ENCODE measurements at places on chromosomes 7 and 10.

GRCh38 chr10:91908337-91909116, 759 bp downstream of the FGFBP3 start:
- peak; percentile 79 for DNase-seq

GRCh38 chr10:24007359-24007758, 201.6 kb upstream of the KIAA1217 start:
- no peak for DNase-seq

GRCh38 chr10:50993771-50994251, 80.5 kb upstream of the PRKG1 start:
- DNase-seq, result no peak

DNA sequence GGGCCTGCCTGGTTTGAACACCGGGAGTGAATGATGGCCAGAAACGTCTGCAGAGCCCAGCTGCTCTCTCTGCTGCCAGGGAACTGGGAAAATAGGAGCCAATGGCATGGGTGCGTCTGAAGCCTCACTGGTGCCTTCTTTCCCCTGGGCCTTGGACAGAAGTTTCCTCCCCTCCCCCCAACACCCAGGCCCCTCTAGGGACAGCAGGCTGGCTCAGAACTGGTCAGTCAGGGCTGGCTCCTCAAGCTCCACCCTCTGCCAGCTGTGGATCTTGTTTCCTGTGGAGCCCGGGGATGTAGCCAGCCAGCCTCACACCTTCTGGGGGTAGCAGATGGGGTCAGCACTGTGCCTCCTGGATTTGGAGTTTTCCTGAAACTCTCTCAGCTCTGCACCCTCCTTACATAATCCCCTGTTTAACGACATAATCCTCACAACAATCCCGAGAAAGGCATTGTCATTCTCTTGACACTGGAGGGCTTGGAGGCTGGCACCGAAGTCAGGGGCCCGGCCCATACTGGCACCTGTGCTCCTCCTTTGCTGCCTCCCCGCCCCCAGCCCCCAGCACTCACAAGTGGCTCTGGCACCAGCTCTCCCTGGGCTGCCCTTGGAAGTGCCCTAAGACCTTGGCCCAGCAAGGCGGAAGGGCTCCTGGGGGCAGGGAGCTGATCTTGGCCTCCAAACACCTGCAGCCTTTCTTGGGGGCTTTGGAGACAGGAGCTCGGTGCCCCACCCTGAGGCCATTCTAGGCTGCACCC, 5.7 kb downstream of the LDB3 start:
- DNase-seq, result peak; percentile 86

GRCh38 chr7:39952803-39953202, 2.7 kb downstream of the CDK13 start:
- DNase-seq, result no peak

GRCh38 chr7:41508755-41509154, 194.1 kb downstream of the INHBA start:
- DNase-seq, result no peak

- no peak for DNase-seq
These were observed 57.7 kb downstream of the LRRC18 start for GRCh38 chr10:48881937-48882336.

GRCh38 chr10:48232717-48233447, 41.6 kb downstream of the FRMPD2 start:
- DNase-seq, result no peak

DNA sequence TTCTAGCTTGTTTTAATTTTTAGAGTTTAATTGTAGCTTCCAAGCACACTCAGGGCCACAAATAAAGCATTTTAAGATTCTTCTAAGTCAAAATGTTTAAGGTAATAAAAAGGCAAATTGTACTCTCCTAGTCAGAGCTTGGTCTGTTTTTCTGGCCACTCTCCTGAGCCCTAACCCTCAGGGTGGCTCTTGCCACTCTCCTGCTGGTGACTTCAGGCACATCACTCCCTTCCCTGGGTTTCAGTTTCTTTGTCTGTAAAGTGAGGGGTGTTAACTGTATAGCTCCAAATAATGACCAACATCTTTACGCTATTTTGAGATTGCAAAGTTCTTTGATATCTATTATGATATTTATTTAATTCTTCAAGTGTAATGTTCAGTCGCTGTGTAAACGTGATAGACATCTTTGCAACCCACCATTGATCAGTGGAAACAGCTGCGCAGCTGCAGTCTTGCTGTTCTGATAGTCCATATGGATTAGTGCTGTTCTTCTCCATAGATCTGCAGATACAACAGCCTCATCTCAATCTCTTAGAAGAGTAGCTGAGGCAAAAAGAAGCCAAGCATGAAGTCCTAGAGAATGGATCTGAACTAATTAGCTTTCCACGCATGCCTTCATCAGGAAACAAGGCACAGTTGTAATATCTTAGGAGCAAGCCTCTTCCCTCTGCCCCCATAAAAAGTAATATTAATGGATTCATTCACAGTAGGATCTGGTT, 189.9 kb downstream of the PLPP4 start:
- no peak for DNase-seq

DNA sequence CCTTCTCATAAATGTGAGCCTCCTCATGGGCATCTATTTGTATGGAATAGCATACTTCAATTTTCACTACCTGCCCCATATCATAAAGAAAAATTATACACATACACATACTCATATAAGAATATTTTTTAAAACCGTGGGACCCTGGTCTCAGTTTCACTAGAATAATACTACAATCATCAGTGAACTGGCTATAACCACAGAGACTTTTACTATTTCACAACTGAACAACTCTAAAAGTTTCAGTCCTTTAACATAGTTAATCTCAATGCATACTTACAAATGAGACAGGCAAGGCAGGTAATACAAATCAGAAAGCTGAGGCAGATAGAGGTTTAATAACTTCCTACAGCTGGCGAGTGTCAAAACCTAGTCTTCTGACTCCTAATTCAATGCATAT, 83.1 kb downstream of the LRRN3 start:
- DNase-seq, result no peak

- no peak for DNase-seq
These were observed 407.1 kb upstream of the PFKP start for GRCh38 chr10:2660276-2660675.

- DNase-seq, result peak; percentile 47
These were observed 527 bp upstream of the SORCS3 start for GRCh38 chr10:104640339-104641186.

DNA sequence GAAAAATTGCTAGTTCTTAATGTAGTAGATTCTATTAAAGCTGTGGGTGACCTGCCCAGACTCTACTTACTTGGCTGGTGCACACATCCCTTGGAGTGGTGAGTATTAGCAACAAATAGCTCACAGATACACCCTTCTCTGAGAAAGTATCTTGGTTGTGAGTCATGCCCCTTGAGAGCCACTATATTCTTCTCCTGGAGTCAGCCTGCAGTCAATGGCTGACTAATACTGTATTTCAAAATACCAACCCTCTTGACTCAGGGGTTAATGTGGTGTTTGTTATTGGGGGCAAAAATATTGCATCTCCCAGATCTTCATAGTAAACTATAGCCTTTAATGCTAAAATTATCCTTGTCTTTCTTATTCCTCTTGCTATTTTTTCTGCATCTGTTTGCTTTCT, 354.9 kb downstream of the BMPER start:
- DNase-seq, result no peak

- DNase-seq, result no peak
These were observed 16.4 kb downstream of the NACAD start for GRCh38 chr7:45072131-45073030.

DNA sequence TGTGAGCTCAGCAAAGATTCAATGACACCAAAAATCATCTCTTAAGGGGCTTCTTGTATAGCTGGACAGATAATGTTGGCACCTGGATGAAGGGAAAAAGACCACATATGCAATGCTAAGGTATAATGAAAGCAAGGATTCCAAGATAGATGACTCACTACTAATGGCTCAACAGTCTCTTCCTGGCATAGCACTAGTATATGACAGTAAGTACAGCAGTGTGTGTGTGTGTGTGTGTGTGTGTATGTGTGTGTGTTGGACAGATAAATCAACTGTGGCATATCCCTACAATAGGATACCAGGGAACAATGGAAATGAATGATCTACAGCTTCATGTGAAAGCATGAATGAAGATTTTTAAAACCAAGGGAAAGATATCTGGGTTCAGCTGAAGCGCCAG, 257.1 kb downstream of the SFMBT2 start:
- no peak for DNase-seq

DNA sequence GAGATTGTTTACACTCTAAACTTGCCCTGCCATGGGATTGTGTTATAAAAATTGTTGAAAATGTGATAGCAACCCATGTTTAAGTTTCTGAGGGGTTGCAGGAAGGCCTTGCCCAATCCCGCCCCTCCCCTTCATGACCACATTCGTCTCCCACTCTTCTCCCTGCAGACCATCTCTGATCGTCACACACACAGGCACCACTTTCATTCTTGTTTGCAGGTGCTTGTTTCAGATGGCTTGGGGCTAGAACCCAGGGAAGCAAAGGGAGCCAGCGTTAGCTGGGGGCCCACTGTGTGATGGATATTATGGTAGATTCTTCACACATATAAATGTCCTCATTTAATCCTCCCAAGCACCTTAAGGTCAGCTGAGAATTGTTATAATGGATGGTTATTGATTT, 286.7 kb upstream of the HABP2 start:
- no peak for DNase-seq

DNA sequence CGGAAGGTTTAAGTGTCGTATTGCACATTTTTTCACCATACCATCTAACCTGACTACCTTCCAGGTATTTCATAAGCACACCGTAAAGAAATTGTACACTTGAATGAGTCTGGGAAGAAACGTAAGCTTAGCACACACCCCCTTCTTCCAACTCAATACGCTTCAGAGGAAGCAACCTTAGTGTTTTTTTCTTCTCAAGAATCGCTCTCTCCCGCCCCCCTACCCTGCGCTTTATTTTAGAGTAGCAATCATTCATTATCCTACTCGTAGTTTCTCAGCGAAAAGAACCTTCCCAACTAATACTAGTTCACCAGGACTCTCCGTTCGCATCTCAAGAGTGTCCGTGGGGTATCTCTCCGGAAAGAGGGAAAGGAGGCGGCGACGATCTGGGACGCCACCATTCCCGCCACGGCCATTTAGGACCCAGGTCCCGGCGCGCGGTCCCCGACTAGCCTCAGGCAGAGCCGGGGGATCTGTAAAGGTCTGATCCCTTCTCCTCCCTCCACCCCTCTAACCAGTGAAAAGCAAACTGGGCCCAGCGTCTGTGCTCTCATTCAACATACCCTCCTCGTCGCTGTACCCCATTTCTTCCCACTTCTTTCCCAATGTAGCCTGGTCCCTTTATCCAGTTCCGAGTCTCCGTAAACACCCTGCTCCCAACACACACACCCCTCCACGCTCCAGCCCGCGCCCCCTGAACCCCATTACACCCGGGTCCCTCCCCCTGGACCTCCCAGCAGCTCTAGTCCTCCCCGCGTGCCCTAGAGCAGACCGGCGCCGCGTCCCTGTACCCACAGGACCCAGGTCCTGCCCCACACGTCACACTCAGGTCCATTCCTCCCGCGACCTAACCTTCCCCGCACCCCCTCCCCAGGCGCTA, 16.0 kb downstream of the MYOZ1 start:
- DNase-seq, result peak; percentile 56

- no peak for DNase-seq
These were observed 80.2 kb upstream of the NEBL start for GRCh38 chr10:20977300-20977699.

DNA sequence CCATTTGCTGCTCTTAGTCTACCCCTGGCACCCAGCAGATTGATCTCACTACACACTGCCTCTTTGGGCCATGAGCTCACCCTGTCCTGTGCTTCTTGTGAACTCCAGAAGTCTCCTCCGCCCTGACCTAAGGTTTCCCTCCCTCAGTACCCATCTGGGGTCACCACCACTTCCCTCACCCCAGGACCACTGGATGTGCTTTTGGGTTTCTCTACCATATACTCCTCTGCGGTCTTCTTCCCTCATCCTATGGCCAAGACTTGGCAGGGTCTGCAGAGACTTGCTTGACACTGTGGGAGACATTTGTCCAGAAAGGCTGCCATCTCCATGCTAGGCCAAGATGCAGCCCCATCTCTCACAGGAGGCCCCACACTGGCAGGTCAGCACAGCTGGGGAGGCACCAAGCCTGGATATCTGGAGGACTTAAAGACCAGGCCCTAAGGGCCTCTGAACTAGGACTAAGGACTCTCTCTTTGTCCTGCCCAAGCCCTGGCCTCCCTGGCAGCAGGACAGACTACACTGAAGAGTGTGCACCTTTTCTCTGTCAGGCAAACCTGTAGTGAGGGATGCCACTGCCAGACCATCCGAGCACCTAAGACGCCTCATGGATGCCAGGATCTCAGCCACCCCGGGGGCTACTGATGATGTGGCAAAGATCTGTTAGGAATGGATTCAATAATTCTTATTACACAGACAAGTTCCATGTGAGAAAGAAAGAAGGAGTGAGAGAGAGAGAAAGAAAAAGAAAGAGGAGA, 134.6 kb downstream of the ZNF467 start:
- DNase-seq, result no peak

- DNase-seq, result no peak
These were observed 100.6 kb downstream of the GRB10 start for GRCh38 chr7:50682079-50682478.

GRCh38 chr7:133517766-133518165, 264.9 kb downstream of the EXOC4 start:
- DNase-seq, result no peak

- DNase-seq, result no peak
These were observed 239.3 kb upstream of the PLPP4 start for GRCh38 chr10:120217736-120218135.

- no peak for DNase-seq
These were observed 39.2 kb downstream of the CD36 start for GRCh38 chr7:80677629-80678028.

DNA sequence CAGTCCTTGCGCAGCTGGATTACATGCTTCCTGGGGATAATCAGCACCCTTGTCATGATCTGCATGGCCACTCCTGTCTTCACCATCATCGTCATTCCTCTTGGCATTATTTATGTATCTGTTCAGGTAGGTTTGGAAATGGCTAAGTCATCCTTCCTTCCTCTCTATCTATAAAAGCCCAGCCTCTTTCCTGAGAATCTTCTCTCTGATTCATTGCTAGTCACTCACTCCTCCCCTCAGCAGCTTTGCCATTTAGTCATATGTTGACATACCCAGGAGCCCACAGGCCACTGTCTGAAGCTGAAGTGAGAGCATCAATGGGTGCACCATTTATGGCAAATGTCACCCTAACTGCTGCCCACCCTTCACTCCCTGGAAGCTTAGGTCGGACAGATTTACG, 52.0 kb downstream of the ABCC2 start:
- DNase-seq, result no peak

- DNase-seq, result no peak
These were observed 84.5 kb upstream of the DUSP5 start for GRCh38 chr10:110413049-110413783.

GRCh38 chr10:131090761-131091661, 220.5 kb downstream of the TCERG1L start:
- DNase-seq, result no peak

- no peak for DNase-seq
These were observed 362.7 kb downstream of the DNAJB6 start for GRCh38 chr7:157699357-157700013.

- no peak for DNase-seq
These were observed 72.5 kb downstream of the CUL2 start for GRCh38 chr10:35017608-35018007.

- no peak for DNase-seq
These were observed 1077.3 kb downstream of the SORCS3 start for GRCh38 chr10:105718207-105718995.

All from D341Med (cell line).